ENCODE measurements at places on chromosomes 16 and 17.
A peak's percentile ranks its signal among the peaks of the same experiment; 100 is the strongest.

GRCh38 chr17:40556884-40557414, 8.3 kb downstream of the CCR7 start:
- DNase-seq: peak; percentile 65

GRCh38 chr17:17978481-17979424, 6.1 kb downstream of the DRC3 start:
- DNase-seq: no peak

- no peak for DNase-seq
Observed at GRCh38 chr17:69523244-69523861, 108.9 kb downstream of the MAP2K6 start.

GRCh38 chr17:27320222-27320560, 26.3 kb downstream of the WSB1 start:
- DNase-seq: no peak

GRCh38 chr16:90001761-90002503, 17.3 kb downstream of the DBNDD1 start:
- DNase-seq: no peak

DNA sequence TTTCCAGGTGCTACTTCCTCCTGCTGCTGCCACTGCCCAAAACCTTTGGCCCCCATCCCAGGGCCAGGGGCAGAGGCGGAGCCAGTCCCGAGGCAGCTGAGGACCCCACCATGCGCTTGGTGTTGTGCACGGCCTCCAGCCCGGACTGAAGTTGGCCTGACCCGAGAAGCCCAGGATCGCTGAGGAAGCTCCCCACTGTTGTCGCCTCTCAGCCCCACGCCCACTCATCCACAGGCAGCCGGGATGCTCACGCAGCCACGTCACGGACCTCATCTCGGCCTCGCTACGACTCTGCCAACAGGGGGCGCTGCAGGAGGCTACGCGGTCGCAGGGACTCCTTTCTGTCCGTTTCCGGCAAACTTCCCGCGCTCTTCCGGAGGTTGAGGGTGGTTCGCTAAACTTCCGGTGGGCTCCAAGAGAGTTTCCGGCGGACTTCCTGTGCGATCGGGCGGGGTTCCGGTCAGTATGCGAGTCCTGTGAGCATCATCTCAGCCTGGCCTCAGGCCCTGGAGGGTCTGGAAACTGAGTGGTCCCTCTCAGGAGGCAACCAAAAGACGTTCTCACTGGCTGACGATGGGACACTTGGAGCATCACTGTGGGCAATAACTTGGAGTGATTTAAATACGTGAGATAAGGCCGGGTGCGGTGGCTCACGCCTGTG, 12.4 kb downstream of the ZG16B start:
- DNase-seq: no peak

GRCh38 chr16:55043499-55043898, 112.8 kb downstream of the IRX5 start:
- no peak for DNase-seq

DNA sequence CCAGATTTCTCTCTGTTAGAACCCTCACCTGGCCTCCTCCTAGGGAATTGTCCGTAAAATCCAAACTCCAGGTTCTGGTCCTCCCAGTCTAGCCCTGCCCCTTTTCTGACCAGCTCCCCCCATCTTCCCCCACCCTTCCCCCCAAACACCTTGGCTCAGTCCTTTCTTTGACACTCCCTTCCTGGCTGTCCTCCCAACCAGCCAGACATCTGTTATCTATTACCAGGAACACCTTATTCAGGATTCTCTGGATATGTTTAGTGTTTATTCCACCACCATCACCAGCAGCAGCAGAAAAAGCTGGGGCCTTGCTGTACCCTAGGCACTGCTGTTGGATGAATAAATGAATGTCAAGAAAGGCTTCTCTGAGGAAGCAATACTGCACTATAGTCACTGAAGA, 4.0 kb upstream of the CMTM3 start:
- DNase-seq: peak; percentile 62

GRCh38 chr16:5042574-5043171, 8.9 kb upstream of the NAGPA start:
- DNase-seq: no peak

DNA sequence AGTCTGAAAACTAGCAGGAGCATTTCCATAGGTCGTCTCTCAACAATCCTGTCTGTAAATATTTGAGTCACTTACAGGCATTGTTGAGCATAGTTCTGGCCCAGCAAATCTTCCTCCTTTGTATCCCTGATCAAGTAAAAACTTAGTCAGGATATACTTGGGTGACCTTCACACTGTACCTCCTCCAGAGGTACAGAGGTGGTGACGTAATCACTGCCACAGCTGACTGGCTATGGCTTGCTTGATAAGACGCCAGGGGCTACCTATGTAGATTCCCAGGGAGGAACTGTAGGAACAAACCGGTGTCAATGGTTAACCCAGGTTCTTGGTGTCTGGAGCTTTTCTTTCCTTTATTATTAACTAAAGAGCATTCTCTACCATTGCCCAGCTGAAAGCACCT, at the start of gene KCNJ16:
TSS of gene KCNJ16 (plus strand) at position 270 of the 400 bp plus-strand sequence. CDS start 56,863 bp downstream, outside the sequence.
- no peak for DNase-seq

DNA sequence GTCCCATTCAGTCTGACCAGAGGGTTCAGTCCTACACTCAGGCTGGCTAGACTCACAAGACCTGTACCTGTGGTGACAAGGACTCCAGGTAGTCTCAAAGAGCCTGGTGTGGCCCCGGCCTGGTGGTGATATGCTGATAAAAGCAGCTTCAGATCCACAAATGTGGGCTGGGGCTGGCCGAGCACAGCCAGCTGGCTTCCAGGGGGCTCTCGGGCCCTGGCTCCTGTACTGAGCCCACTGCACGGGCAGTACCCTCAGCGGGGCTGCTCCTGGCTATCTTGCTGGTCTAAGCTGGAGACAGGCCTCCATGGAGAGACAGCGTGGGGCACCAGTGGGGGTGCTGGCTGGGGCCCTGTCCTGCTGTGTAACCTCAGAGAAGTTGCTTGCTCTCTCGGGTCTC, 4.3 kb downstream of the SMIM5 start:
- no peak for DNase-seq

GRCh38 chr17:76039121-76039520, 12.0 kb upstream of the EVPL start:
- no peak for DNase-seq

GRCh38 chr17:63040816-63041215, 74.8 kb downstream of the TANC2 start:
- DNase-seq: no peak

GRCh38 chr17:46046957-46047356, 47.9 kb downstream of the STH start:
- no peak for DNase-seq

GRCh38 chr17:1931844-1932579, 93.1 kb downstream of the RTN4RL1 start:
- DNase-seq: peak; percentile 74

- no peak for DNase-seq
Observed at GRCh38 chr17:33469421-33469820, 176.3 kb upstream of the ASIC2 start.

- no peak for DNase-seq
Observed at GRCh38 chr16:61547626-61548025, 488.6 kb downstream of the CDH8 start.

DNA sequence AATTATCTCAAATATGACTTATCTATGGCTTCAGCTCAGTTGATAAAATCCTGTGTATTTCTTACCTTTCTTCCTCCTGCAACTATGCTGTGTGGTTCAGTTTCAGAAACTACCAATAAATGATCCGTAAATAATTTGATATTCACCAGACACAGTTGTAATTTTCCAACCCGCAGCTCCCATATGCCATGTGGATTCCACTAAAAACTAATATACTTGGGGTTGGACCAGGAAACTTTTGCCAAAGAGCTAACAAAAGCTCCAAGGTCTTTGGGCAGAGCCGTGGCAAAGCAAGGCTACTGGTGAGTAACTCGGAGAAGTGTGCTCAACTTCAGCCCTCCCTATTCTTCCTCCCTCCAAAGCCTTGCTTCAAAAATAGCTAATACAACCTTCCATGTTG, 2.3 kb upstream of the CHST6 start:
- DNase-seq: no peak

GRCh38 chr17:7572338-7572587, 7.2 kb upstream of the CD68 start:
- DNase-seq: no peak

- DNase-seq: no peak
Observed at GRCh38 chr16:28318042-28318744, 25.9 kb downstream of the SBK1 start.

DNA sequence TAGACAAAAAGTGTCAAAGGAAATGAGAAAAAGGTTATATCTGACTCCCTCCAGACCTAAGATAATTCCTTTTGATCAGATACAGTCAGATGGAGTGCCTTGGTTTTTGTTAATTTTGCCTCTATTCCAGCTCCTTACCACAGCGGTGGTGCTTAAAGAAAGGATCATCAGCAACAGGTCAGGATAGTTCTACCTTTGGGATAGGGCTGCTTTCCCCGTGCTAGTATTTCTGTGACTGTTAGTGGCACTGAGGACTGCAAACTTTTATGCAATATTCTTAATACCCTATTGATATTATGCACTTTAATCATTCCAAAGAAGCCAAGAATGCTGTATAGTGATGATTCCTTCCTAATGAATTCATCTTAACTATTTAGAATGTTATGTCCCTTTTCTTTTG, 24.5 kb downstream of the NQO1 start:
- no peak for DNase-seq

DNA sequence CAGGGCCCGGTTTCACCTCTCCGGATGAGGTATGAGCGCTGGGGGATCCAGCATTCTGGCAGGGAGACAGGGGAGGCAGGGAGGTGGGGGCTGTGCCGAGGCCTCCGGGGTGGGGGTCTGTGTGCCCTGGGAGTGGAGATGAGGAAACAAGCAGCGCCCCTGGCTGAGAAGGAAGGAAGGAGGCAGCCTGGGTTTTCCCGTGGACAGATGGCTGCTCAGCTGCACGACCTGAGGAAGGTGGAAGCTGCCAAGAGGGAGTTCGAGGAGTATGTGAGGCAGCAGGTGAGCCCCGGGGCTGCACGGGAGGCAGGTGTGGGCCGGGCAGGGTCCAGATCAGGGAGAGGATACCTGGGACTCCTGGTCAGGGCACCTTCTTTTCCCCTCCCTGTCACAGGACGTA, 4.3 kb downstream of the RNF112 start:
- DNase-seq: no peak

DNA sequence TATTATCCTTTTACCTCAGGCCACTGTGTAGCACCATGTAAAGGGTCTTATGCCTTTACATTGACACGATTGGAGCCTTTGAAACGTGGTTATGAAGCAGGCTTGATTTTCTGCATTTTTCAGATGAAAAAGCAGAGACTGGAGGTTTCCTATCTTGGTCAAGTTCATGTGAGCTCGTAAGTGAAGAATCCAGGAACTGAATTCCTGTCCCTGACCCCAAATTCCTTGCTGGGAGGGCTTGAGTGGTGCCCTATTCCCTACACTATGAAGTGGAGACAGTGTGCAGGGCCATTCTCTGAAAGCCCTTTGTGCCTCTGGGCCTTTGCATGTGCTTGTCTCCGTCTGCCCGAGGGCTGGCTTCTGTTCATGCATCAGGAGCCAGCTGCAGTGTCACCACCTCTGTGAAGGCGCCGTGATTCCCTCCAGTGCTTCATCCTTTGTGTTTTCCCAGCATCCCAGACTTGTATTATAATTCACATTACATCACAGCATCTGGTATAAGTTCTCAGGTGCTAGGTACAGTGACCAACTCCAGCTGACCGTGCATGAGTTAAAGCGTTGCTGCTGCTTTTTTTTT, 181.1 kb downstream of the SNX29 start:
- no peak for DNase-seq

GRCh38 chr17:50146230-50146926, 4.1 kb downstream of the PPP1R9B start:
- no peak for DNase-seq

GRCh38 chr17:81365601-81366585, 29.4 kb upstream of the BAHCC1 start:
- no peak for DNase-seq

DNA sequence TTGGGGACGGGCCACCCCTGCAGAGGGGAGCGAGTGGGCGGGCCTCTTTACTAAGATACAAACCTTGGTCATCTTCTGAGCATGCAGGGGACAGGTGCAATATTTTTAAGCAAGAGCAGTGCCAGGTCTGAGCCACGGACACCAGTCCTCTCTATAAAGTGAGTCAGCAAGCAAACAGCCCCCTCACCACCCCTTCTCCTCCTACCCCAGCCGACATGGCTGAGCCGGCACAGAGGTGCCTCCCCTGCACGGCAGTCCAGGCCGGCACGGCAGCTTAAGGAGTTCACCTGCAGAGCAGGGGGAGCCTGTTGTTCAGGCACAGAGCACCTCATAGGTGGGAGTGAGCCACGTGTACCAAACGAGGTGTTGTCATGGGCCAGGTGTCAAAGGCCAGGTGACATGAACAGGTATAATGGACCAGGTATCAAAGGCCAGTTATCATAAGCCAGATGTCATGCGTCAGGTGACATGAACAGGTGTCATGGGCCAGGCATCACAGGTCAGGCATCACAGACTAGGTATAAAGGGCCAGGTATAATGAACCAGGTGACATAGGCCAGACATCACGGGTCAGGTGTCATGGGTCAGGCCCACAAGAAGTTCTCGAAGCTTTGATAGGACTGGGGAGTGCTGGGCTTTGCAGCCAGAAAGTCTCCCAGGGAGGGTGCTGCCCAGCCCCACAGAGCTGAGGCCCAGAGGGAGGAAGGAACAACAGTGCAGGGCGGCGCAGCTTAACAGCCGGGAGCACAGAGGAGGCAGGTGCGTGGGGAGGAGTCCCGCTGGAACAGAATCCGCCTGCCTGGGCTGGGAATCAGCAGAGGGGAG, 42.6 kb upstream of the ZNF469 start:
- no peak for DNase-seq

- DNase-seq: no peak
Observed at GRCh38 chr16:13951611-13952010, 31.7 kb downstream of the ERCC4 start.

DNA sequence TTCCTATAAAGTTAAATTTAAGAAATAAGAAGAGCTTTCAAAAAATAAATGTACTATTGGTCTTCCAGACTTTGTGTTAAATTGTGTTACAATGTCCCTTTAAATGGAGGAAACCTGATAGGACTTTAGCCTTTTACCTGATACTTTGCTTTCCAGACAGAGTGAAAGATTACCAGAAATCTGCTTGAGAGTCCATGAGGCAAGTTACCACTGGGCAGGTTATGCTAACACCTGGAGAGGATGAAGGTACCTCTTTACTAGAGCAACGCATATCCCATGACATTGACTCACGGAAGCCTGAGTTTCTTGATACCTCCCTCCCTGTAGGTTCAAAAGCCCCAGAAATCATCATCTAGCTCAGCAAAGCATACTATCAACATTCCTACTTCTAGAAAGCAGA, 143.9 kb upstream of the C17orf78 start:
- DNase-seq: no peak
